ENCODE measurements at places on chromosomes 5 and 9.

DNA sequence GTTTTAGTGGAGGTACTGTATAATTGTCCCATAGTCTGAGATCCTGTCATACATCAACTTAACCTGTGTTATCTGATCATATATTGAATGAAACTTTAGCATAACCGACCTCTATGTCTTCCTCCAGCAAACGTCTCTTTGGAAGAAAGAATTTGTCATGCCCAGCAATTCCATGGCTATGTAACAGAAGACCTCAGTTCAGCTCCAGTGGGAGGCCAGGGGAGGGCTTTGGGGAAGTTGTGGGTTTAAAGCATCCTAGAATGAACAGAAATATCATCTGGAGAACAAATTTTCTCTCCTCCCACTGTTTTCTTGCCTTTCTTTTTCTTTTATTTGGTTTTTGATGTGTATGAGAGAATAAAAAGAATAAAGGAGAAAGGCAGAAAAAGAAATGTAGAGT is 164.5 kb downstream of the GAS1 start:
- no peaks in the 10 kb centered on the region for H3K4me1 ChIP-seq
- no peak overlapping the region for H3K4me3 ChIP-seq
- no peaks in the 10 kb centered on the region for H3K36me3 ChIP-seq
- no peak overlapping the region for H3K27ac ChIP-seq
- DNase-seq, result no peak

GRCh38 chr9:125608489-125609224 is 98.4 kb downstream of the MAPKAP1 start:
- H3K4me1 ChIP-seq, result peaks cover 3% of the 10 kb centered on the region
- DNase-seq, result no peak
- H3K27me3 ChIP-seq, result no peaks in the 10 kb centered on the region
- H3K36me3 ChIP-seq, result no peaks in the 10 kb centered on the region

DNA sequence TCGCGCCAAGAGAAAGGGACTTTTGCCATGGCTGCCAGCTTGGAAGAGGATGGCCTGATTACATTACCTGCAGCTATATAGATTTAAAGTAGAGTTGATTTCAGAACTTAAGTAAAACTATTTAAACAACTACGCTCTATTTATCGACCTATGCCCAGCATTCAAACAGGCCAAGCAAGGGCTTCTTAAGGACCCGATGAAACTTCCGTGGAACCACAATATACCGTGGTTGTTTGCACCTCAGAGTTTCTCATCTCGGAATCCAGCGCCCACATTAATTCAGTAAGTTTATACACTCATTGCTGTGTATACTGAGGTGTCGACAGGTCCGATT is 505 bp upstream of the CDC14B start:
- no peak for DNase-seq
- no peaks in the 10 kb centered on the region for H3K4me1 ChIP-seq
- H3K4me3 ChIP-seq, result peak overlapping the region; percentile 56
- peak overlapping the region; percentile 72 for H3K27ac ChIP-seq

DNA sequence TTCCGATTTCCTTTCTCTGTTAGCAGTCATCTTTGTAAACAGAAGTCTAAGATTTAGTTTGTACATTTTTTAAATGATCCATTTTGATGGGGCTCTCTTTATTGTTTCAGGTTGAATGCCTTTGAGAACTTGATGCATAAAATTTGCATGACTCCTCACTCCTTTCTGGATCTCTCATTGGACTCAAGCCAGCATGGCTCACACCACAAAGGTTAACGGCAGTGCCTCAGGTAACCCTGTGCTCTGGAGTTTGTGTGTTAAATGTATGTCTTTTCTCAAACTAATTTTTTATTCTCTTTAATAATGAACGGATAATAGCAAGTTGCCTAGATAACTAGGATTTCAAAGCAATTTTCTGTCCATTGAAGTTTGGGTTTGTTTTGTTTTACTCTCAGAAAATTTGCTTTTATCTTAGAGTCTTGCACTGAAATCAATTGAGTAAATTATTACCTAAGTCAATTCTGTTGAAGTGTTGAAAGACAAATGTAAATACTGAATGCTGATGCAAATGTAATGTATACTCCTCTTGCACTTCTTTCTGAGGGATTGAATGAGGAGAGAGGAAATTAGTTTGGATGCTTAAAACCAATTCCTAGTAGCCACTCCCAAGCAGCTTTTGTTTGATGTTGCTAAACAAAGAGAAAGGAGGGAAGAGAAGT is 164.6 kb upstream of the DMRT1 start:
- no peak overlapping the region for H3K4me3 ChIP-seq
- peak overlapping the region; percentile 45 for H3K27ac ChIP-seq
- no peaks in the 10 kb centered on the region for H3K27me3 ChIP-seq
- H3K36me3 ChIP-seq, result no peaks in the 10 kb centered on the region
- no peak for DNase-seq
- H3K4me1 ChIP-seq, result peaks cover 15% of the 10 kb centered on the region

- DNase-seq, result peak; percentile 76
- H3K4me3 ChIP-seq, result peak within 1 kb of the TSS; percentile 61
- no peak within 1 kb of the TSS for H3K27ac ChIP-seq
- no peaks in the 10 kb centered on the region for H3K36me3 ChIP-seq
Observed at GRCh38 chr5:74865804-74866595, at the start of gene FAM169A. FAM169A (minus strand) TSS chr5:74866387; CDS start chr5:74841676, 24,711 bp downstream.

DNA sequence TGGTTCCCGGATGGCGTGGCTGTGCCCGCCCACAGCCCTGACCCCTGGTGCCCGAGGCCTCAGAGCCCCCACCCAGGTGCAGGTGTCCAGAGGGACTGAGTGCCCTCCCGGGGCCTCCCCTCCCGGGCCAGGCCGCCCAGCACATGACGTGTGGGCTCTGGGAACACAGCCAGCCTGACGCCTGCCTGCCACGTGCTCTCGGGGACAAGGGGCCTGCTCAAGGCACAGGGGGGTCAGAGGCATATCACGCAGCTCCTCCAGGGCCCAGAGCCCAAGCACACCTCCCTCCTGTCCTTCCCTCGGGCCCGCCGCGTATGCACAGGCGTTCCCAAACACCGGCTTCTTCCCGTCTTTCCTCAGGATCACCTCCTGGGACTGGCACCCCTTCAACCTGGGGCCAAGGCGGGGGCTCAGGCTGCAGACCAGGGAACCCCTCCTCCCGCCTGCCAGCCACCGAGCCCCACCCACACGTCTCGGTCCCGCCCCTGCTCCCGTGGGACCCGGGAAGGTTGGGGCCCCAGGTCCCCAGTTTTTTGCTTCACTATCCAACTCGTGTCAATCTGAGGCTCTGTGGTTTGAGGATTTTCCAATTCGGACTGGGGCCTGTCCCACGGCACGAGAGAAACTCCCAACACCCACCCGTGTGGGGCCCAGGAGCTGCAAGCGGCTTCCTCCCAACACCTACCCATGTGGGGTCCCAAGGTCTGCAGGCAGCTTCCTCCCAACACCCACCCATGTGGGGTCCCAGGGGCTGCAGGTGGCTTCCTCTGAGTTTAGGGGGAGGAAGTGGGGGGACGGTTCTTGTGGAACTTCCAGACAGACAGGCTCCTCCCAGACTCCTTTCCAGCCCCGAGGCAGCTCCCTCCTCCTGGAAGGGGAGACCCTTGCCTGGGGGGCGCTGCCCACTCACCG is 1.5 kb downstream of the LCN10 start:
- H3K27ac ChIP-seq, result no peak overlapping the region
- H3K36me3 ChIP-seq, result no peaks in the 10 kb centered on the region
- peak overlapping the region; percentile 14 for H3K4me3 ChIP-seq
